Spleen (tissue), 13 donors: ENCODE measurements at places on chromosomes 7 and 10. TPM values are rescaled to one million over a fixed set of nuclear protein-coding genes. Genes with fewer than 3 reads are reported as not detected.

- DNase-seq: peak; percentile 16
Observed at GRCh38 chr7:105760551-105761447, 115.6 kb downstream of the ATXN7L1 start.

DNA sequence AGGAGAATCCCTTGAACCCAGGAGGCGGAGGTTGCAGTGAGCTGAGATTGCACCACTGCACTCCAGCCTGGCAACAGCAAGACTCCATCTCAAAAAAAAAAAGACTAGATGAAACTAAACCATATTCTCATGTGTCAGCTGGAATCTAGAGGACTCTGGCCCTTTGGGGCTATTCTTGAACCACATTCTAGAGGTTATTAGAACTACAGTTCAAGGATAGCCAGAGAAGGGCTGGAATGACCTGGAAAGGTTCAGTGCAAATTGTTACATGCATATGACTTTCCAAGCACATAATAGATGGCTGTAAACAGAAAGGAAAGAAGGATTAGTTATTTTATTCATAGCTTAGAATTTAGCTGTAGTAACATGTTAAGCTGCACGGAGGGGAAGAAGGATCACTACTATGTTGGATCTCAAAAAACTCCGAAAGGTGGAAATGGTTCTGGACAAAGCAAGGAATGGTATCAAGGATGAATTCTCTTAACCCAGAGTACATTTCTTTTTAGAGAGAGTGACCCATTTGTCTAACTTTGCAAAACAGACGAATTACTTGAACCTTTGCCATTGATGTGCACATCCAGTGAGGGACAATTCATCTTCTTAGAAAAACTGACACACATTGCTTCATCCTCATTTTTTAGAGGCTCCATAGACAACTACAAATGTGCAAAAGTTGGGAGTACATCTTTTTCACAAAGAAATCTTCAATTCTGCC is 124.0 kb upstream of the SAMD8 start:
- no peak for DNase-seq

DNA sequence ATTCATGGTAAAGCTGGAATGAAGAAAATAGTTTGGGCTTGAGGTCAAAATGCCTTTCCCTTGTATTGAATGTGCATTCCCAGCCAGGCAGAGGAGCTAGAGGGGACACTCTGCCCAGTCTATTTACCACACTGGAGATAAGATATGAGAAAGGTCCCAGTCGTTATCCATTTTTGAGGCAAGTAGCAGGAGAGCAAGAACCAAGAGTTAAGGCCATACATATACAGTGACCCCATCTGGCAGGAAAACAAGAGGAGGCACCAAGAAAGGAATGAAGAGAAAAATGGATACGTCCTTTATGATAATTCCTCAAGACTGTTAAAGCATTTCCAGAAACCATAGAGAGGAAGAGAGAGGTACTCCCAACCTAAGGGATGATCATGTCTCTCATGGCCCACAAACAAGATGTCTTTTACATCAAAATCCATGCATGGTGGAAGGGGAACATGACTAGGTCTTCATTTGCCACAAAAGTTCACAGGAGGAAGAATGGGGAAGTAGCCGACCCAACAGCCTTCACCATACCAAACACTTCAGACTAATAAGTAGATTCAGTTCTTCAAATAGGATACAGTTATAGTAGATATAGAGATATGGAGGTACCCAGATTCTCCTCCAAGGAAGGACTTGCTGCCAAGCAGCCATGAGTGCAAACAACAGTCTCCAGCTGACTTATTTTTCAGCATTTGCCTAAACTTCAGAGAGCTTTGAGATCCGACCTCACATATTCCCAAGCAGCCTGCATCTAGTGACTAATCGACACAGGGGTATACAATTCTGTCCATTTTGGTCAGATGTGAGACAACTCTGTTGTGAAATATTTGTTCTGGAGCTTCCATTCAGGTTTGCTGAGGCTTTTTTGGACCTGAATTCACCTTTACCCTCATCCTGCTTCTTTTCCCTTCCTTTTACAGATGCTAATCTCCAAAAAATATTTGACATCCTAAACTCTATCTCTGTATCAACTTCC is 61.1 kb upstream of the CCDC71L start:
- DNase-seq: no peak

Gene VKORC1L1
- 11.2 TPM for total RNA-seq

GRCh38 chr10:12780634-12781601 is 220.6 kb downstream of the CCDC3 start:
- no peak for DNase-seq

DNA sequence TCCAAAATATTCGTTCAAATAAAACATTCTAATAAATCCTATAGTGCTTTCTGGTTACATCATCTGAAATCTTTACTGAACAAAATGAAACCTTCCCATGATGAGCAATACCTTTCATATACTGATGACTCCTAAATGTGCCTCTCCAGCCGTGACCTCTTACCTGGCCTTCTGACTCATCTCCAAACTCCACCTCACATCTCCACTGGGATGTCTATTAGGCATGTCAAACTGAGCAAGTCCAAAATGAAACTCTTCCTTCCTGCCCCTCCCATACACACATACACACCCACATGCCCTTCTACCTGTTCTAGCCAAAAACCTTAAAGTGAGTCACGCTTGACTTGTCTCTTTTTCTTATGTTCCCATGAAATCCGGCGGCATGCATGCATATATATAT is 22.9 kb downstream of the GSAP start:
- DNase-seq: no peak

Gene UNC5B
- total RNA-seq: 16.5 TPM

DNA sequence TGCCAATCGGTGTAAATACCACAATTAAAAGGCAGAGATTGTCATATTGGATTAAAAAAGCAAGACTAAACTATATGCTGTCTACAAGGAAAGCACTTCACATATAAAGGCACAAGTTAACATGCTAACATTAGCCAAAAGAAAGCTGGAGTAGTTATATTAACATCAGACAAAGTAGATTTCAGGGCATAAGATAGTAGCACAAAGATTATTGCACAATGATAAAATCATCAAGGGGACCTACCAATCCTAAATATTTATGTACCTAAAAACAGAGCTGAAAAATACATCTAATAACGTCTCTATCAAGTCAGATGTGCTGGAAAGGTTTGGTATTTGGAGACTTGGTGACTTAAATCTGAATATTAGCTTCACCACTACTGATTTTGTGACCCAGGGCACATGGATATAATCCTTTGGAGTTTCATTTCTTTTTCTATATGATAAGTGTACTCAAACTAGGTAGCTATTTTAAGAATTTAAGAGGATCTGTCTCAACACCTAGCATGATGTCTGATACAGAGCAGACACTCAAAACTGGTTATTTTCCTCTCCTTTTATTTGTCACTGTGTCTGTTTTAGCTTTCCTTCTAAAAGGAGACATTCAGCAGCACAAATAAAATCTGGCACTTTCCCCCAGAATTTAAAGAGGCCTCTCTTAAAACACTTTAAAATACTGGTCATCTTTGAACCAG is 156.5 kb downstream of the DOCK4 start:
- DNase-seq: no peak

DNA sequence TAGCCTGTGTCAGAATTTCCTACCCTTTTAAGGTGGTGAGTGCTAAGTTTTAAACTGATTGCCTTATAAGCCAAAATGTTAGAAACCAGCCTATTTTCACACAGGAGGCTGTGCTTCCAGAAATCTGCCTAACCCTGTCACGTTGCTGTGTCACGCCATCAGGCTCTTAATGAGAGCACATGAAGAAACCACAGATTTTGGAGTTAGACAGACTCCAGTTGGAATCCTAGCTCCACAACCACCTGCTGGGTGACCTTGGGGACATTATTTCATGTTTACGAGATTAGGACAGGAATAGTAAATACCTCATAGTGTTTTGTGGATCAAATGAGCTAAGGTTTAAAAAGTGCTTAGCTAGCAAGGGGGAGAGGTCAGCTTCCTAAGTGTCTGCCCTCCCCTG is 321.8 kb downstream of the DPP6 start:
- no peak for DNase-seq

DNA sequence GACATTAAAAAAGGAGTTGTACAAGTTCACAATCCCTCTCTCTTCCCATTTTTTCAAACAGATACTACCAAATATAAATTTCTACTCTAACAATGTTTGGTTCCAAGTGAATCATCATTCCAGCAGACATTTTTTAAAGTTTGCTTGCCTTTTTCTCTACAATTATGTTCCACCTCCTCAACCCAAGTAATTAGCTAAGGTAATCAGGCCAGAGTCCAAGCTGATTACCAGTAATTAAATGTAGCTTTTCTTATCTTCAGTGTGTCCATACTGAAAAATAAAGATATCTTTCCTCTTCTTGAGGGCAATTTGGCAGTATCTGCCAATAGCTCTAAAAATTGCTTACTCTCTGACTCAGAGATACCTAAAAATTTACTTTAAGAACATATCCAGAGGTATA is 126.0 kb downstream of the ITGB8 start:
- no peak for DNase-seq

DNA sequence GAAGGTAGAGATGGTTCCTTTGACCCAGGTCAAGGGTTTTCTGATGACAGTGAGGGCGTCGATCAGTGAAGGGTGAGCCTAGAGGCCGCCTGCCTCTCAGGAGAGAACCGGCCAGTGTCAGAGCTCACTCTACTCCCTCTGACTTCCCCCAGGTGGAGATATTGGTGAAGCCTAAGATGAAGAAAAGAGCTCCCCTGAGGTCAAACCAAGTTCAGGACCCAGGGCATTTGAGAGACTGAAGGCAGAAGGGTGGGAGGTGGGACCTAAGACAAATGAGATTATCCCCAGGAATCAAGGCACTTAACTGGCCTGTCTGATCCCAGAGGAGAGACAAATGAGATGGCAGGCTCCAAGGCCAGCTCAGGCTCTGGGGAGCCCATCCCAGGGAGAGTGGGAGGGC is 104.7 kb downstream of the CDH23 start:
- peak; percentile 43 for DNase-seq
